ENCODE measurements at places on chromosomes 1 and 21.

GRCh38 chr1:244941121-244941520 lies 76.8 kb upstream of the HNRNPU start:
- DNase-seq = no peak

GRCh38 chr1:63428815-63429214 lies 61.4 kb downstream of the ALG6 start:
- DNase-seq = no peak

DNA sequence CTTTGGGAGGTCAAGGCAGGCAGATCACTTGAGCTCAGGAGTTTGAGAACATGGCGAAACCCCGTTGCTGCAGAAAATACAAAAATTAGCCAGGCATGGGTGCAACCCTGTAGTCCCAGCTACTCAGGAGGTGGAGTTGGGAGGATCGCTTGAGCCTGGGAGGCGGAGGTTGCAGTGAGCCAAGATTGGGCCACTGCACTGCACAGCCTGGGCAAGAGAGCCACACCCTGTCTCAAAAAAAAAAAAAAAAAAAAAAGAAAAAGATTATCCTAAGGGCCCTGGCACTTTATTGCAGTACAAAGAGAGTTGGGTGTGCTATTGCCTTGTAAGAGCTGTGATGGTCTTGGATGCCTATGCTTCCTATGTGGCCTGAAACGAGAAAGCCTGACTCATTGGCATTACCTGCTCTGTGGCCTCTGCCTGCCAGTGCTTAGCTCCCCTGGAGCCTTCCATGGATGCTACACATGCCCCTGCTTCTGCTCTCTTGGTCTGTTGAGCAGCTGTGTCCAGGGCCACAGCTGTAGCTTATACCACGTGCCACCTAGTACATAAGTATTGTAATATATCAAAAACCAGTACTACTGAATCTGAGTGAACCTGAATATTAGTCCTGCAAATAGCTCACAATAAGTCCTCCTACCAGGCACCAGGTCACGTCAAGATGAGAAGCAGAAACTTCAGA lies 45.8 kb downstream of the DNAJC6 start:
- no peak for DNase-seq

DNA sequence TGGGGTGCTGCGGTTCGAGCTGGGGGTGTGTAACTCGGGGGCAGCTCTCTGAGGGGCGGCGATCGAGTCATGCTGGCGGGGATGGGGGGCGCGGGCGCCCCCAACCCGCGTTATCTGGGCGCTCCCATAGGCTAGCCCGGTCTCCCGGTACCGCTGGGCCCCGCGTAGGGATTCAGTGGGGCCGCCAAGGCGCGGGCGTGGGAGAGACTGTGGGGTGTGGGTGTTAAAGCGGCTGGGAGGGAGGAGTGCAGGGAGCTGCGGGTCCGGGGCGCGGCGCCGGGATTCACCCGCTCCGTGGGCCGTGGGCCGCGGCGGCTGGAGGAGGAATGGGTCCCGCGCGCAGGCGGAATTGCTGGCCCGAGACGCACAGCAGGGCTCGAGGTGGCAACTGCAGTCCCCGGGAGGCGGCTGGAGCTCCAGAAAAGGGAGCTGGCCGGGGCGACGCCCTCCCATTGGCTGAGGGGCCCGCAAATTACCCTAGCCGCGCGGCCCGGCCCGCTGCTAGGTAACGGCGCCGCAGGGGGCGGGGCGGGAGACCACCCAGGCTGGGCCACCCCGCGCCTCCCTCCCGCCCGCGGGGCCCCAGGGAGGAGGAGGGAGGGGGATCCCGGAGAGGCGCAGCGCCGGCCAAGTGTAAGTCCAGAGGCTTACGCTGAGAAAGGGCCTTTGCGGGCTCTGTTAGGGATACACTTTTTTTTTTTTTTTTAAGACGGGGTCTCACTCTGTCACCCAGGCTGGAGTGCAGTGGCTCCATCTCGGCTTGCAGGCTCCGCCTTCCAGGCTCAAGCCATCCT lies at the start of gene PTCH2:
Gene PTCH2 (minus strand): TSS at position 392 of the 794 bp plus-strand sequence. CDS start 321 bp downstream, at position 71.
- DNase-seq = peak; percentile 78

- no peak for DNase-seq
Measured at GRCh38 chr1:77830946-77831345, 51.5 kb downstream of the MIGA1 start.

GRCh38 chr1:170694172-170694926 lies 30.4 kb downstream of the PRRX1 start:
- peak; percentile 57 for DNase-seq

GRCh38 chr1:205391386-205391785 lies 30.5 kb downstream of the LEMD1 start:
- no peak for DNase-seq

DNA sequence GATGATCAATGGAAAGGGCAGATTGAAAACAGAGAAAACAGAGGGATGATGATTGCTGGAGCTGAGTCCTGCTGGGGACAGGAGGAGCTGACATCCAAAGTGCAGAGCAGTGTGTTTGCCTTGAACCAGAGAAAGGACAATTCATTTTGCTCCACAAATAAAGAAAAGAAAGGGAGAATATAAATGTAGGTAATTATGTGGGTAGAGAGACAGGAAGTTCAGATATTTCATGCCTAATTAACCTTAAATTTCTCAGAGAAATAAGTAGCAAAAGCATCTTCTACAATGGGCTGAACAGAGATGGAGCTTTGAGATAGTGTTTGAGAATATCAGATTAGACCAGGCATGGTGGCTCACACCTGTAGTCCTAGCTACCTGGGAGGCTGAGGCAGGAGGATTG lies 93.2 kb downstream of the TNFSF18 start:
- no peak for DNase-seq

DNA sequence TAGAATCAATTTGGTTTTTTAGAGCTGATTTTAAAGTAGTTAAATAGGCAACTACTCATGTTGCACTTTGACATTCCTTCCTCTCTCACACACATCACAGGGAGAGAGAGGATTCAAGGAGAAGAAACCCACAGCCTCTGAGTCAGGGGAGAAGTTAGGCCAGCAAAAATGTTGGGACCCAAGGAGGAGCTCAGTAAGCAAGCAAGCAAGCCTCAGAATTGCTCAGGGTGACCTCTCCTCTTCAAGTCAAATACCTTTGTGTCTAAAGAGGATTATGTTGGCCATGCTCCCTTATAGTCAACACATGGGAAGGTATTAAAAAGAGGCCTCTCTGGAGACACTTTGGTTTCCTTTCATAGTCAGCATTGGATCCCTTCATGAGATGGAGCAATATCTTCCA lies 80.5 kb upstream of the WARS2 start:
- peak; percentile 60 for DNase-seq

DNA sequence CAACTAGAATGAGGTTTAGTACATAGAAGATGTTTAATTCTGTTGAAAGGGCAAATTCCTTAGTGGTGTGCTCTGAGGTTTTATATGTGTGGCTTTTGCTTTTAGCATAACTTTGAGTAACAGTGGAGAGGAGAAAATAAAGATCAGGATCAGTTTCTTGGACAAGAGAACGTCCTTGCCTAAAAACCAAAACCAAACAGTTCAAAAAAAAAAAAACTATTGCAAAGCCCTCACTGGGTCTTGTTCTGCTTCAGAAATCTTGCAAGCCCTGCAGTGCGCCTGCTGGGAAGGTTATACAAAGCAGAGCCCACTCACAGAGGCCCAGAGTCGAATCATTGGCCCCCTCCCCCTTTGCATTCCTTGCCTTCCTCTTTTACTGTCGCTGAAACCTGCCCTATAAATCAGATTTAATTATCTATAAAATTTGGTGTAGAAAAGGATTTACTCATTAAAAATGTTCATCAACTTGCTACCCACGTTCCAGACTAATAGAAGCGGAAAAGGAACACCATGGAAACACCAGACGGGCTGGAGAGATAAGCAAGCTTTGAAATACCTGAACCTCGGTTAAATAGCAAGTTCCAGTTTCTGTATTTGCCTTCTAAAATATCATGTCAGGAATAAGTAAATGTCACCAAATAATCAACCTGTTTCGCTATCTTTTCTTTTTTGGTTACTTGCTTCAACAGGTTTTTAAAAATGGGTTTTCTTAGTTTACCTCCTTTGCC lies 201.6 kb upstream of the PTBP2 start:
- no peak for DNase-seq

GRCh38 chr1:209927466-209927865 lies 10.6 kb upstream of the SYT14 start:
- DNase-seq = no peak

Data from EH (cell line).